ENCODE measurements at places on chromosomes 2 and 18.
A peak's percentile ranks its signal among the peaks of the same experiment; 100 is the strongest.

GRCh38 chr18:71471963-71472725, 1072.0 kb downstream of the CBLN2 start:
- no peak for DNase-seq

DNA sequence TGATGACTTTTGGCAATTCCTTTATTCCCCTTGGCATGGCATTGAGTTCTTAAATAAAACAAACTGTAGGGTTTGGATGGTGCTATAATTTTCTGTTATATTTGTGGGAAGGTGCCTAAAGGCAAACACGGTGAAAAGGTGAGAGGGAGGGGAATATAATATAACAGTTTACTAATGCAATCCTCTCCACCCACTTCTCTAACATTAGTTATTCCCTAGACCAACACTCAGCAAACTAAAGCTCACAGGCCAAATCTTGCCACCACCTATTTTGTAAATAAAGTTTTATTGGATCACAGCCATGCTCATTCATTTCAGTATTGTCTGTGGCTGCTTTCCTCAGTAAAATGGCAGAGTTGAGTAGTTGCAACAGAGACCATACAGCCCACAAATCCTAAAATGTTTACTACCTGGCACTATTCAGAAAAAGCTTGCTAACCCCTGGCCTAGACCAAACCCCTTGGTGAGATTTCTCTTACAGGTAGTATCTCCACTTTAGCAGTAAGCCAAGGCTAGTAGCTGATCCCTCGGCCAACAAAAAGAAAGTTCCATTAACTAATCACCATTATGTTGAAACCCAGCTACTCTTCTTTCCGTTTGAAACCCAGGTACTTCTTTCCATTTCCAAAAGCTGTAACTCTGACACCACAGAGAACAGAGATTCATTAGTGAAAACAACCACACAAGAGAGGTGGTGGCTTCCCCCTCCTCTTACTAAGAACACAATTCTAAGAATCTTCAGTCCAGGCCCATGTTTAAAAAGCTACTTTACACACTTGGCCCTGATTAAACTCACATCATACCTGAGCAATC, 136.1 kb upstream of the CHAC2 start:
- no peak for DNase-seq

GRCh38 chr2:107585851-107586250, 240.8 kb upstream of the RGPD4 start:
- no peak for DNase-seq

DNA sequence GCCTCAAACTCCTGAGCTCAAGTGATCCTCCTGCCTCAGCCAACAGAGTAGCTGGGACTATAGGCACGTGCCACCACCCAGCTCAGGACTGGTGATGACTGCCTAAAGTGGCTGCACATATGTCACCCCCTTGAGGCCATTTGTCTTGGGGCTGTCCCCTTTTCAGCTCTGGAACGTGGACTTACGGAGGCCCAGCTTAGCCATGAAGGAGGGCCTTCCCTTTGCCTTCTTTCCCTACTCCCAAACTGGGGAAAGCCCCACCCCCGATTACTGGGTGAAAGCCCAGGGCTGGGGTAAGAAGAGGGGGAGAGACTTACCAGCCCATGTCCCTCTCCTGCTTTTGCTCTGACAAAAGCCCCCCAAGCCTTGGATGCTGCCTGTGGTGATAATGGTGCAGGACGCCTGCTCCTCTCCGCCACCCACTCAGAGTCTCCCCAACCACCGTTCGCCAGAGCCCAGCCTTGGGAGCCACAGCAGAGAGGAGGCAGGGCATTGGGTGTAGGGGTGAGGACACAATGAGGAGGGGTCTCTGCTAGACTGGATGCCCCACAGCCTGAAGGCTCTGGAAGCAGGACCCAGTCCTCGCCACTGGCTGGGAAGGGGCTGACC, 2.5 kb upstream of the DUSP2 start:
- no peak for DNase-seq

DNA sequence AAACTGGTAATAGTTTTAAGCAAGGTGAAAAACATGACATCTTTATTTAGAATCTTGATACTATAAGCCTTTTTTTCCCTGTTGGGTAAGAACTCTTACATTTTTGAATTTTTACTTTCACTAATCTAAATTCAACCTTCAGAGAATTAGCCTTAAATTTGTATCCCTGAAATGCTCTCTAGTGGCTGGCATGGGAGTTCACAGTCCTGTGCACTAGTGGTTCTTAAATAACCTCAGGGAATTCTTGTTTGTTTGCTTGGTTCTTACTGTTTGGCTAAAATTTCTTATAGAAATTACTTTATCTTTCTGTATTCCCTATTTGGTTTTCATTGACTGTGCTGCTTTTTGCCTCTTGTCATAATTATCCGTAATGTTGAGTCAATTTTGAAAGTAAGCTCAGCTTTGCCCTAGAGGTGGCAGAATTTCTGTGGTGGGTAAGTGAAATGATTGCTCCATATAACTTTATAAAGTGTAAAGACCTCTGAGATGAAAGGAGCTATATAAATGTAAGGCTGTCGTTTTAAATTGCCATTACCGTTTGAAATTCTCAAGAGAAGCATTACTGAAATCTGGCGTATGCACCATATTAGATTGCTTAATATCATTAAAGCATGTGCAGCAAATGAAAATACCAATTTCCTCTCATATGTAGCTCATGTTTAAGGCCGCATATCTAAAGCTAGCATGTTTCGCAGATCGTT, 391.3 kb upstream of the FIGN start:
- DNase-seq = peak; percentile 6

GRCh38 chr2:159091976-159092375, 123.5 kb downstream of the TANC1 start:
- DNase-seq = no peak

DNA sequence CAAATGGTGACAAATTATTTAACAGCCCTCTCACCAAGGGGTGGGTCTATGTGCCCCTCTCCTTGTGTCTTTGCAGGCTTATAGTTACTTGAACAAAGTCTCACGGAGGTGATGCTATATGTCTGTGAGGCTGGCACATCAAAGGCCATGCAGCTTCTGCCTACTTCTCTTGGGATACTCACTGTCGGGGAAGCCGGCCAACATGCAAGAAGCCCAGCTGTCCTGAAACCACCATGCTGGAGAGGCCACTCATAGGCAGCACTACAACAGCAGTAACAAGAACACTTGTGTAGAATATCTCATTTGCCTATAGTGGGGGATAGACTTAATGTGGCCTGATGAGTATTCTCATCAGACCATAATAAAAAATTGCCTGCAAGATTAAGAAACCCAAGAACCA, 233.7 kb upstream of the NCKAP5 start:
- no peak for DNase-seq

DNA sequence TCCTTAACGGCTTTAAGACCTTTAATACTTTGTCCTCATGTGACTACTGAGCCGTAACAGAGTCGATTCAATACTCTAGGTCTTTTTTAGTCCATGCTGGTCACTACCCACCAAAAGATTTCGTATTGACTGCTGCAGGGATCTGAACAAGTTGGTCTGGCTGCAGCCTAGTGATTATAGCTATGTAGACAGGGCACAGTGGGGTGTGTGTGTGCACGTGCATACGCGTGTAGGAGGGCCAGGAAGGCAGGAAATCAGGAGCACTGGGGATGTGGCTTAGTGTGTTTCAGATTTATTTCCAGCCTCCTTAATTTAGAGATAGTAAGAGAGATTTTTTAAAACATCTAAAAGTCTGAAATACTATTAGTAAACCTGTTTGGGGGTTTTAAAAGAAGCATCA, 161.4 kb downstream of the MYO3B start:
- DNase-seq = no peak

GRCh38 chr2:229714080-229714735, at the start of gene DNER:
Gene DNER (minus strand): TSS chr2:229714555. CDS start chr2:229714423, 132 bp downstream.
- no peak for DNase-seq

GRCh38 chr2:105840933-105841332, 96.2 kb downstream of the NCK2 start:
- DNase-seq = no peak

- no peak for DNase-seq
Measured at GRCh38 chr2:40346535-40347354, 105.1 kb downstream of the SLC8A1 start.

DNA sequence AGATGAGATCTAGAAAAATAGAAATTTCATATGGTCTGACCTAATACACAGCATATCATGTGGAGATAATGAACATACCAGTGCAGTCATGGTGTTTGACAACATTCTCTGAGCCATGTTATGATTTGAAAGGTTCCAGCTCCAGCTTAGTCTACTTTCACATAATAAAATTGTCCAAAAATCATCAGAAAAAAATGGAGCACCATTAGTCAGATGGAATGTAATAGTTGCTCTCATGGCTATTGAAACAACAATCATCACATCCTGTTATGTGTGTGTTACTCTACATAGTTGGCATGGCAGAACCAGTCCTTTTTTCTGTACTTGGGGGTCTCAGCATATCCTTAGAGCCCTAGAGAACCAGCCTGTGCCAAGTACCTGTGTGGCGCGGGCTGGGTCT, 678.9 kb upstream of the FANCL start:
- no peak for DNase-seq

- DNase-seq = no peak
Measured at GRCh38 chr18:13499803-13500202, 226.6 kb downstream of the FAM210A start.

DNA sequence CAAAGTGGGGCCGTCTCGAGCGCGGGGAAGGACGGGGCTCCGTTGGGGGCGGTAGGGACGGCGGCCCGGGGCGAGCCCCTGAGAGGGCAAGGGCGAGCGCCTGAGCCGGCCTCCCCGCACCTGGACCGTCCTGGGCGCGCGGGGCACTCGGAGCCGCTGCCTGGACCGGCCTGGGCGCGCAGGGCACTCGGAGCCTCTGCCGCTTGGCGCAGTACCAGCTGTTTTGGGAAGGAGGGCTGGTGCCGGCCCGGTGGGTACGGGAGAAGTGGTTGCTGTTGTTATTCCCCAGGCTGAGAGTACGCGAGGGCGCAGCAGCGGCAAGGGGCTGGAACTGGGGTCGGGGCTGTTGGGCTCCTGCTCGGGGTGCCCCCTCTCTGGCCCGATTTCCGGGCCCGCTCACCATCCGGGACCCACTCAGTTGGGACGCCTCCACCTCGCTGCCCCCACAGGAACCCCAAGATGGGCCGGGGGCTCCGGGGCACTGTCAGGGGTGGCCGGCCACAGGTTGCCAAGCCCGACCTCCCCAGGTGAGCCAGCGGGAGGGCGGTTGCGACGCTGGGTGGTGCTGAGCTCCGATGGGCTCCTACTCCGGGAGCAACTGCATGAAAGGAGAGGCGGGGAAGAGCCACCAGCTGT, 579 bp downstream of the ARHGEF4 start:
- no peak for DNase-seq

- DNase-seq = no peak
Measured at GRCh38 chr2:43648994-43649701, 12.1 kb downstream of the PLEKHH2 start.

GRCh38 chr18:50850307-50851065, 28.4 kb upstream of the ME2 start:
- DNase-seq = no peak

- no peak for DNase-seq
Measured at GRCh38 chr2:64295326-64296139, 151.3 kb upstream of the PELI1 start.

GRCh38 chr18:39259736-39260135, 1694.1 kb upstream of the CELF4 start:
- DNase-seq = no peak

DNA sequence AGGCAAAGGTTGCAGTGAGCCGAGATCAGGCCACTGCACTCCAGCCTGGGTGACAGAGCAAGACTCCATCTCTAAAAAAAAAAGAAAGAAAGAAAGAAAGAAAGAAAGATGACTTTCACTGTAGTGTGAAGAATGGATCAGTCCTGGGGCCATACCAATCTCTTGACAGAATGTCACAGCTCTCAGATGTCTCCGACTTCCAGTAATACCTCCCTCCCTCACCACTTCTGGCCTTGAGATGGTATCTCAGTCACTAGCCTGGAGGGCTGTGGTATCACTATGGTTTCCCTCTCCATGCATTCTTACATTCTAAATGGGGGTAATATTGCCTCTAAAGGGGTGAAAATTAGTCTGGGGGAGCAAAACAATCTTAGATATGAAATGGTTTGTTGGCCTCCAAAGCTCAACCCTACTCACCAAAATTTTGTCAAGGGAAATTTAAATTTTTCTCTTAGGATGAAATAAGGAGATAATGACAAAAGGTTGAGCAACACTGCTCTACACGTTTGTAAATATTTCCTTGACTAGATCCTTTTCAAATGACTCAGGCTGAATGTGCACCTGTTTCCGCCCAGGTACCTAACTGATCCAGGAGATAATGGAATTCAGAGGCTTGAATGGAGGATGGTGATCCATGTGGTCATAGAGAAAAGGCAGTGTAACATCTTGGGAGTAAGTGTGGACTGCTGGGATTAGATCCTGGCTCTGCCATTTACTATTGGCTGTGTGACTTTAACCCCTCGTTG, 19.9 kb upstream of the SPRED2 start:
- no peak for DNase-seq

GRCh38 chr2:197707316-197708213, 2.4 kb downstream of the MARS2 start:
- DNase-seq = peak; percentile 36

GRCh38 chr2:80560326-80560725, 255.8 kb upstream of the LRRTM1 start:
- no peak for DNase-seq

- DNase-seq = no peak
Measured at GRCh38 chr2:68536000-68536399, 68.6 kb downstream of the APLF start.

All from astrocyte of the cerebellum (primary cell).